ENCODE measurements at places on chromosomes 3 and 15.
A peak's percentile ranks its signal among the peaks of the same experiment; 100 is the strongest.

- DNase-seq: no peak
These were observed 9.5 kb downstream of the ZWILCH start for GRCh38 chr15:66514586-66514985.

GRCh38 chr3:162525771-162526170 is 1029.2 kb downstream of the OTOL1 start:
- DNase-seq: no peak

GRCh38 chr3:71710906-71711494 is 14.2 kb downstream of the EIF4E3 start:
- DNase-seq: no peak

DNA sequence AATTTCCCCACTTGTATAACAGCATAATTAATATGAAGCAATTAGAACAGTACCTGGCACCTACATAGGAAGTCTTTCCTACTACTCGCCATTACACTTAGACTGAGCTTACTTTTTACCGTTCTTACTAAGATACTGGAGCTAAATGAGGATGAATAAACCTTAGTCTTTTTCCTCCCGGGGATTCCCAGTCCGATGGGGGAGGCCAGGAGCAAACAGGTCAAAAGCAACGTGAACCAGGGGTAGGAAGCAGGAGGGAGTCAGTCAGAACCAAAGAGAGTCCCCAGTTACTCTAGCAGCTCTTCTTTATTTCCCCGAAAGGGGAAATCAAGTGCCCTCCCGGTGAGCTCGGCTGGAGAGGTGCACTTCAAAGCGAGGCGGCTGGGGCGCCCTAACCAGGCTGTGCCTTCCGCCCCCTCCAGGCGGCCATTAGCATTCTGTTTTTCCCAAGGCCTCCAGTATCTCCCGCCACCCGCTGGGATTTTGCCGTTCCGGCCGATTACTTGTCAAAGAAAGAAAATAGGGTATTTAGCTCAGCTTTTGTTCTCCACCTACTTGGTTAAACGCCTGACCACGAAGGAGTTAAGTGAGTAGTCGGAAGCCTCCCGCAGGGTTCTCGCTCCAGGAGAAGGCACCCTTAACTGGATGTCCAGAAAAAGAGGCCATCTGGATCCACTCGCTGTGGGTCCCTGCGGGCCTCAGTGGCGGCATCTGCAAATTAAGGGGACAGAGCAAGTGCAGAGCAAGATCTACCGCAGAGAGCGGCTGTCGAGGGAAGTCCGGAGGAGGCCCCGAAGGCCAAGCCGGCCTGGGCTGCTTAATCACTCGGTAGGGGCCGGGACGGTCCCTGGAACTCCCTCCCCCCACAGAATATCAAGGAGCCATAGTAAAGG is 6.3 kb upstream of the EOMES start:
- DNase-seq: no peak

GRCh38 chr3:124174476-124174875 is 182.6 kb upstream of the ROPN1 start:
- DNase-seq: peak; percentile 97

- DNase-seq: no peak
These were observed 19.3 kb downstream of the PDIA5 start for GRCh38 chr3:123085932-123086627.

Measured in NCI-H187 (cell line).